Type B pancreatic cell (in vitro differentiated cells): ENCODE measurements at places on chromosomes 12 and 14. TPM values are rescaled to one million over a fixed set of nuclear protein-coding genes. Genes with fewer than 3 reads are reported as not detected.

GRCh38 chr12:62934239-62934798, 631 bp downstream of the PPM1H start:
- peak overlapping the region; percentile 90 for H3K27ac ChIP-seq
- H3K36me3 ChIP-seq, result no peaks in the 10 kb centered on the region
- peaks cover 5% of the 10 kb centered on the region for H3K27me3 ChIP-seq
- H3K4me1 ChIP-seq, result peaks cover 36% of the 10 kb centered on the region
- DNase-seq, result peak; percentile 74
- peak overlapping the region; percentile 99 for H3K4me3 ChIP-seq

GRCh38 chr14:80077262-80077661, 134.0 kb downstream of the DIO2 start:
- no peak overlapping the region for H3K27ac ChIP-seq
- no peak for DNase-seq
- no peaks in the 10 kb centered on the region for H3K27me3 ChIP-seq
- H3K4me3 ChIP-seq, result no peak overlapping the region
- no peaks in the 10 kb centered on the region for H3K4me1 ChIP-seq

GRCh38 chr12:103012884-103013283, 55.4 kb downstream of the ASCL1 start:
- peaks cover 8% of the 10 kb centered on the region for H3K4me1 ChIP-seq
- H3K27me3 ChIP-seq, result peaks cover 16% of the 10 kb centered on the region
- H3K4me3 ChIP-seq, result no peak overlapping the region
- no peak overlapping the region for H3K27ac ChIP-seq
- no peaks in the 10 kb centered on the region for H3K36me3 ChIP-seq

- no peak overlapping the region for H3K27ac ChIP-seq
- no peak overlapping the region for H3K4me3 ChIP-seq
- DNase-seq, result no peak
These were observed 45.9 kb upstream of the PAPLN start for GRCh38 chr14:73191441-73191840.

DNA sequence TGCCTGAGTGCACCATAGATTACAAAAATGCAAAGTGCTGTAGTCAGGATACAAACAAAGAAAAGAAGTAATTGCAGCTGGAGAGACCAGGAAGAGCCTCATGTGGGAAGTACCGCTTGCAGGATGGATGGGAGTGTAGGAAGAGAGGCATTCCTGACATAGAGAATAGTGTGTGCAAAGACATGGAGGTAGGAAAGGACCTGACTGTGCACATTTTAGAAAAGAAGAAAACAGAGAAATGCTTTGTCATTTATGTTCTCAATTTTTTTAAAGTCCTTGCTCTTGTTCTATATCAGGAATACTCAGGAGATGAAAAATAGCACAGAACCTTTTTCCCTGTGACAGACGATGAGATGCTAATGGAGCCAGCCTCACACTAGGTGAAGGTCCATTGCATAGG, 358.7 kb upstream of the TMPO start:
- no peak overlapping the region for H3K4me3 ChIP-seq
- H3K36me3 ChIP-seq, result no peaks in the 10 kb centered on the region
- H3K4me1 ChIP-seq, result no peaks in the 10 kb centered on the region
- H3K27me3 ChIP-seq, result peaks cover 2% of the 10 kb centered on the region
- DNase-seq, result no peak

DNA sequence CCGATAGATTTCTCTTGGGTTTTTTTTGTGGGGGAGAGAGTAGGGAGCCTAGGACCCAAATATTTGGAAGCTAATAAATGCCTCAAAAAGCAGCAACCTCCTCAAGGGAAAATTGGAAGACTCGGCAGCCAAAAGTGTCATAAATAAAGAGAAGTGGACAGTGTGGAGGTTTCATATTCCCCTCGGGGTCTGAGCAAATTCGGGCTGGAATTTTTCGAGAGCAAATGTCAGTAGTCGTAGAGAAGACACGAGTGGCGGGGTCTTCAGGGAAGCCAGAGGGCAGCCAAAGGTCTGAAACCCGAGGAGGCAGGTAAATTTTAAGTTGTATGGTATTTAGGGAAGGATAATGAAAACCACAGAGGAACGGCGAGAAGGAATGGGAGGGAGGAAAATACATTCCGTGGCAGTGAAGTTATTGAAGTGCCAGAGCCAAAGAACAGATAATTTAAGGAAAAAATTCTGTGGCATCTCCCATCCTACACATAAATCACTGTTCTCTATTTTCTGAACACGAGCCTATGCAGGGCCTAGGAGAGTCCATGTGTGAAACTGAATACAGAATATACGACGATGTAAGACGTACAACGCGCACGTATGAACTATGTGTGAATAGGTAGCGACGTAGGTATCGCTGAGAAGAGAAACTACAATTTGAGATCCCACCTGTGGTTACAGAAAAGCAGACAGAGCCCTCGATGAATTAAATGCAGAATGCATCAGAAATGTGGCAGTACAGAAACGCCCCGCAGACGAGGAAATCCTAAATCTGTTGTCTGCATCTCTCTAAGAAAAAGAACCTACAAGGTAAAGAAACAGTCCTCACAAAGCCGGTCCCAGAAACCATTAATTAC, 12.9 kb downstream of the BCL11B start:
- no peaks in the 10 kb centered on the region for H3K36me3 ChIP-seq
- H3K27ac ChIP-seq, result peak overlapping the region; percentile 68
- peaks cover 65% of the 10 kb centered on the region for H3K4me1 ChIP-seq
- H3K27me3 ChIP-seq, result peaks cover 28% of the 10 kb centered on the region

DNA sequence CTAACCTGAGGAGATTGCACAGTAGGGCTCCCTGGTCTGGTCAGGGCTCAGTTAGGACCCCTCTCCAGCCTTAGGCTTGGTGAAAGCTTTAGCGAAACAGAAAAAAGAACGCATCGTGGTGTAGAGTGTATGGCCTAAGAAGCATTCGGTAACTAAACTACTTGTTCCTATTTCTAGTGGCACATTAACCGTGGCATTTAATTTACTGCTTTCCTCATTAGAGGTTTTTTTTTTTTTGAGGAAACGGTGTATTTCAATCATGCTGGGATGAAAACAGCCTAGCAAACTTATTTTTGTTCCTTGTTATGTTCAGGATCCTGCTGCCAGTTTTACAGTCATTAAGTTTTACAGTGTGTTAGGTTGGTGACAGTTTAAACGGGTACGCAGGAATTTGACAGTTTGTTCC, 518 bp upstream of the OSBPL8 start:
- peaks cover 15% of the 10 kb centered on the region for H3K4me1 ChIP-seq
- peak overlapping the region; percentile 96 for H3K27ac ChIP-seq
- DNase-seq, result no peak
- H3K4me3 ChIP-seq, result peak overlapping the region; percentile 98

- H3K4me1 ChIP-seq, result peaks cover 11% of the 10 kb centered on the region
- no peaks in the 10 kb centered on the region for H3K27me3 ChIP-seq
- H3K4me3 ChIP-seq, result no peak overlapping the region
- DNase-seq, result no peak
- H3K27ac ChIP-seq, result no peak overlapping the region
These were observed 36.5 kb downstream of the LRIG3 start for GRCh38 chr12:58883576-58884334.

- H3K4me3 ChIP-seq, result no peak overlapping the region
- H3K36me3 ChIP-seq, result no peaks in the 10 kb centered on the region
- no peak for DNase-seq
- peaks cover 20% of the 10 kb centered on the region for H3K4me1 ChIP-seq
- peaks cover 3% of the 10 kb centered on the region for H3K27me3 ChIP-seq
These were observed 8.7 kb downstream of the MYRFL start for GRCh38 chr12:69833696-69834095.

- H3K4me1 ChIP-seq, result no peaks in the 10 kb centered on the region
- H3K36me3 ChIP-seq, result no peaks in the 10 kb centered on the region
- no peak overlapping the region for H3K4me3 ChIP-seq
- no peak overlapping the region for H3K27ac ChIP-seq
- no peaks in the 10 kb centered on the region for H3K27me3 ChIP-seq
These were observed 29.3 kb upstream of the PDE3A start for GRCh38 chr12:20339060-20339459.

GRCh38 chr12:117342682-117343081, 18.7 kb downstream of the NOS1 start:
- no peak overlapping the region for H3K27ac ChIP-seq
- peaks cover 22% of the 10 kb centered on the region for H3K27me3 ChIP-seq
- no peaks in the 10 kb centered on the region for H3K4me1 ChIP-seq
- H3K4me3 ChIP-seq, result no peak overlapping the region
- DNase-seq, result no peak

DNA sequence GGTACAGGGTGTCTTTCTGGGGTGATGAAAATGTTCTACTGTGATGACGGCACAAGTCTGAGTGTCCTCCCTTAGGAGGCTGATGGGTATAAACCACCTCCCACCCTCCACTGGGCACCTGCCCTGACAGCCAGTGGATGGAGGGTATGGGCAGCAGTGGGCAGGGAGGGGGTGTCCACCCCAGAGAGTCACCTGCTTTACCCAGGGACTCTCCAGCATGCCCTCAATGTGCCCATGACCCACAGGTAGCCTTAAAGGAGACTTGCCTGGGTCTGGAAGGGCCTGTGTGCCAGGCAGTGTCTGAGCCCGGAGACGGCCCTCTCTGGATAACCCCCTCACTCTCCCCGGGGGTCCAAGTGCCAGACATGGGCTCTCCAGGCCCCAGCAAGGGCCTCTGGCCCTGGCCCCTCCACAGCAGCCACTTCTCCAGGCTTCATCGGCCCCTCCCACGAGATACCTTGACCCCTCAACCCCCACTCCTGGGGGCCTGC, 38.8 kb downstream of the CCNK start:
- H3K27ac ChIP-seq, result peak overlapping the region; percentile 59
- H3K4me1 ChIP-seq, result peaks cover 30% of the 10 kb centered on the region

DNA sequence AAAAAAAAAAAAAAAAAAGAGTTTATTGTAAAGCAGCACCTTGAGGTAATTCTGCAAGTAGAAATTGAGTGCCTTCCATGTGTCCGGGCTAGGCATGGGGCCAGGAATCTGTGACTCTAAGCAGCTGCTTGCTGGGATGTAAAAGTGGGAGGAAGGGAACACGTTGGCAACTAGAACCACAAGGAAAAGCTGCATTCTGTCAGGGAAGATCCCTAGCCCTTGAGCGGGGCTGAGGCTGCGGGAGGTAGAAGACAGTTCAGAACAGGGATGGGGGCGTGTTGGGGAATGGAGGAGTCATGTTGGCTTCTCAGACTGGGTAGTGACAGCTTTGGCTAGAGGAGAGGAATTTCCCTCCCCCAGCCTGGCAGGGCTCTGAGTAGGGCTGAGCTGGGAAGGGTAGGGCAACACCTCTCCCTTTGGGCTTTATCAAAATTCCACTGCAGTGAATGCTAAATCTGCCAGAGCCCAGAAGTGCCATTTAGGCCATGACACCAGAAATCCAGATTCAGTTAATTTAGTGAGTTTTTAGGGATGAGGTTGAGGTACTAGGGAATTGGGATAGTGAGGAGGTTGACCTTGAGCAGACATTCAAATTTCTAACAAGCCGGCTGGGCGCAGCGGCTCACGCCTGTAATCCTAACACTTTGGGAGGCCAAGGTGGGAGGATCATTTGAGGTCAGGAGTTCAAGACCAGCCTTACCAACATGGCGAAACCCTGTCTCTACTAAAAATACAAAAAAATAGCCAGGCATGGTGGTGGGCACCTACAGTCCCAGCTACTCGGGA, 3.4 kb upstream of the TRAFD1 start:
- H3K4me3 ChIP-seq, result peak overlapping the region; percentile 0
- H3K36me3 ChIP-seq, result no peaks in the 10 kb centered on the region
- H3K4me1 ChIP-seq, result peaks cover 29% of the 10 kb centered on the region
- peak overlapping the region; percentile 10 for H3K27ac ChIP-seq

DNA sequence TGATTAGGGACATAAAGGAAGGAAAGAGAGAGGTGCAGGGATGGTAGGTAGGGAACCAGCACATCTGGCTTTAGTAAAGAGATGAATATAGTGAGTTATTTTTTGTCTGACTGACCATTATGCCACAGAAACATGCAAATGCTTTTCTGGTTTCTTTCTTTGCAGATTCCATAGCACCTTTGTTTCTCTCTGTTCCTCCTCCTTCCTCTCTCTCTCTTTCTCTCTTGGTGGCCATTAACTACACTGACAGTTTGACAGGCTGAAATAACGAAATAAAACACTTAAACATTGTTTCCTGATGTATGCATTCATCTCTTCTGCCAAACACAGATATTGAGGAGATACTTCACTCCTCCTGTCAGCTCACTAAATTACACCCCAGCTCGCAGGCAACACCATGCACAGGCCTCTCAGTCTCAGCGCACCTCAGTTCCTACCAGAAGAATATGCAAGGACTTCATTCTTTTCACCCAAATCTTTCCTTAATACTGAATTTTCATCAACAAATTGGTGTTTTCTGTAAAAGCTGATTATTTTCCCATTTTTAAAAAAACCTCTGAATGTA, 406.9 kb upstream of the SOX5 start:
- peaks cover 17% of the 10 kb centered on the region for H3K36me3 ChIP-seq
- DNase-seq, result no peak
- H3K4me3 ChIP-seq, result no peak overlapping the region
- peaks cover 13% of the 10 kb centered on the region for H3K4me1 ChIP-seq
- peaks cover 75% of the 10 kb centered on the region for H3K27me3 ChIP-seq
- no peak overlapping the region for H3K27ac ChIP-seq

DNA sequence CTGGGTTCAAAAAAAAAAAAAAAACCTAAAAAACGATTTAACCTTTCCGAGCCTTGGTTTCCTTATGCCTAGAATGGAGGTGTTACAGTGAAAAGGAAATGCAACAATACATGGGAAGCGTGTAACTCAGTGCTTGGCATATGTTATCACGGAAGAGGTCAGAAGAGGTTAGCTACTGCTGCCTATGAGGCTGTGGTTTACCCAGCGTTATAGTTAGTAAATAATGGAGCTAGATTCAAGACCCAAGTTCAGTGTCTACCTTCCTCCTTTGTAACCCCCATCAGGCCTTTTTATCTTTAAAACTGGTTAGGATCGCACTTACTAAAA, 839 bp downstream of the IFT43 start:
- H3K4me1 ChIP-seq, result peaks cover 25% of the 10 kb centered on the region
- peak overlapping the region; percentile 91 for H3K27ac ChIP-seq
- peaks cover 5% of the 10 kb centered on the region for H3K36me3 ChIP-seq
- DNase-seq, result no peak
- peak overlapping the region; percentile 96 for H3K4me3 ChIP-seq

GRCh38 chr12:101539148-101539547, 55.6 kb upstream of the MYBPC1 start:
- H3K4me3 ChIP-seq, result no peak overlapping the region
- peaks cover 4% of the 10 kb centered on the region for H3K27me3 ChIP-seq
- H3K36me3 ChIP-seq, result no peaks in the 10 kb centered on the region
- DNase-seq, result no peak
- no peaks in the 10 kb centered on the region for H3K4me1 ChIP-seq

GRCh38 chr12:131603106-131603938, 107.6 kb upstream of the SFSWAP start:
- H3K4me3 ChIP-seq, result no peak overlapping the region
- peaks cover 40% of the 10 kb centered on the region for H3K27me3 ChIP-seq
- peaks cover 9% of the 10 kb centered on the region for H3K4me1 ChIP-seq
- H3K36me3 ChIP-seq, result no peaks in the 10 kb centered on the region

DNA sequence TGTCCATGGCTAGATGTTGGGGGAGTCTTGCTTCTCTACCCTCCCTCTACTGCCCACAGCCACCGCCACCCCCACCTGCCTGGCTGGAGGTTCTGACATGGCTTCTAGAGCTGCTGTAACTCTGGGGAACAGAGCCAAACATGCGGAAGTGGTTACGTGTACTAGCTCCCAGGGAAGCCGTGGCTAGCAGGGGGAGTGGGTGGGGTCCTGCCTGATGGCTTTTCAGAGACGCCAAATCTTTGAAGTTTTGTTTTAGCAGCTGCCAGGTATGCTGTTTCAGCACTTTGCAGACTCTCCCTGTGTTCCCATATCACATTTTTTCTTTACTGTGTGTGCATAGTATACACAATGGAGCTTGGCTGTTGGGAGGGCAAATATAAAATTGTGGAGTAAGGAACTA, 150.3 kb downstream of the TGFB3 start:
- no peaks in the 10 kb centered on the region for H3K27me3 ChIP-seq
- H3K36me3 ChIP-seq, result peaks cover 4% of the 10 kb centered on the region
- H3K4me1 ChIP-seq, result peaks cover 35% of the 10 kb centered on the region

ST8SIA1 gene
- 1.7 and 6.3 TPM in 2 replicates for total RNA-seq

DLST gene
- total RNA-seq, result 97.2 and 114 TPM in 2 replicates

BBOF1 gene
- total RNA-seq, result 6.6 and 9.0 TPM in 2 replicates

KRT3 gene
- 0.68 and 2.3 TPM in 2 replicates for total RNA-seq
